ENCODE measurements at places on chromosomes 4 and X.

GRCh38 chr4:174928575-174929253 lies 10.6 kb downstream of the ADAM29 start:
- no peak for DNase-seq

GRCh38 chr4:865572-865971 lies 39.6 kb upstream of the CPLX1 start:
- no peak for DNase-seq

GRCh38 chrX:46673620-46674359 lies 85.1 kb downstream of the SLC9A7 start:
- DNase-seq = no peak

DNA sequence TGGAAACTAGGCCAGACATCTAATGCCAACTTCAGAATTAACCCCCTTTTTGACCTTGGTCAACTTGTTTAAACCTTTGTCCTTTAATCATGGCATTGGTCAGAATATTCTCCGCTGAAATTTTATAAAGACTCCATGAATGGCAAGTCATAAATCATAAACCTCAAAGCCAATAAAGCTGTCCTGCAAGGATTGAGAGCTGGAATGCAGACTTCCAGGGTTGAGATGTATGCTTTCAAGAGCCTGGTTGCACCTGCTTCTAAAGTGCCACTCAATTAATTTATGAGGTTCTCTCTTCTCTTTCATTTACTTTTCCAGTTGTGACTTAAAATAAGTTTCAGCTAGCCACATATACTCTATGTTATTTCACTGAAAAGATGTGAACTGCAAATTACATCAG lies 136.2 kb upstream of the HCCS start:
- no peak for DNase-seq

DNA sequence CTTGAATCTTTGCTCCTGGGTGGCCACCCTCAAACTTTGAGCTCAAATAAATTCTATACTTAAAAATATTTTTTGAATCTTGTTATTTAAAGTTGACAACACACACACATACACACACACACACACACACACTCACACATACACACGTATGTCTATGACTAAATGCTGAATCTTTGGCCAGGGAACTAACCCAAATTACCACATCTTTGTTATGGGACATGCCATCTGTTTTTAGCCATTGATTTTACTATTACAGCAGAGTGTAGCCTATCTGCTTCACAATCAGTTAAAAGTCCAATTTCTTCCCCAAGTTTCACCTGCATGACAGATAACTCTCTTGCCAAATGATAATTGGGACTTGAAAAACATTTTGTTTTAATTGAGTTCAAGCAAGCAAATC lies 45.0 kb upstream of the USP46 start:
- no peak for DNase-seq

DNA sequence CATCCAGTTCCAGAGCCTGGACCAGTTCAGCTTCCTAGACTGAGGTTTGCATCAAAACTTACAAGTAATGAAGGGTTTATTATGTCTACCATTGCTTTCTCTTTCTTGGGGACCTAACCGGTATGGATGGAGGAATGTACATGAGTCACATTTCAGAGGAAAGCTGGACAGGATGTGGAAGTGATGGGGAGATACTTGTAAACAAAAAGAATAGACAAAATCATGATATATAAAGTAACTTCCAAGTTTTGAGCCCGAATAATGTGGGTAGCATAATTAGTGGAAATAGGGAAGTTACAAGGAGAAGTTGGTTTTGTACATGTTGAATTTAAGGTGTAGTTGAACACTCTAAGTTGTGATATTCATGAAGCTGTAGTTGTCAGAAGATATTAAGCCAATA lies 15.0 kb downstream of the FNIP2 start:
- no peak for DNase-seq

GRCh38 chr4:155094201-155094820 lies 114.1 kb upstream of the NPY2R start:
- DNase-seq = no peak

DNA sequence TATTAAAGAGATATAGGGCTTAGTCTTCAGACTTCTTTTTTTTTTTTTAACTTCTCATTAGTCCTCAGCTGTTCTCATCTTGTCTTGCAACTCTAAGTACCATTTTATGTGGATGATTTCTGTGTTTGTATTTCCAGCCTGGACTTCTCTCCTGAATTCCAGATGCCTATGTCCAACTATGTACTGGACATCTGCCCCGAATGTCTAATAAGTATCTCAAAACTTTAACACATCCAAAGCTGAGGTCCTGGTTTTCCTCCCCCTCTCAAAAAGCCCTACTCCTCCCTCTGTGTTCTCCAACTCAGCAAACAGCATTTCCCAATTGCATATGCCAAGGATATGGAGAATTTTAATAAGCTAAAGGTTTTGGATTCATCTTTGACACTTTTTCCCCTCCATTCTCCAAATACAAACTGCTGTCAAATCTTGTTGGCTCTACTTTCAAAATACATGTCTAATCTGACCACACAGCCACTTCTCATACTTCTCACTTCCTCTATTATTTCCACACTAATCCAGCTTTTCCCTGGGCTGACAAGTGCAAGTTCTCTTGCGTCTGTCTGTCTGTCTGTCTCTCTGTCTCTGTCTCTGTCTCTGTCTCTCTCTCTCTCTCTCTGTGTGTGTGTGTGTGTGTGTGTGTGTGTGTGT lies 79.8 kb downstream of the CLCN5 start:
- DNase-seq = no peak

GRCh38 chrX:24969812-24970211 lies 46.0 kb downstream of the ARX start:
- DNase-seq = no peak

All from GM06990 (cell line).